ENCODE measurements at places on chromosomes 4 and X. TPM values are rescaled to one million over a fixed set of nuclear protein-coding genes. Genes with fewer than 3 reads are reported as not detected.

Gene P2RY8
- total RNA-seq, result 89.0 TPM

Gene OPRPN
- not detected for total RNA-seq

Gene EPHA5
- not detected for total RNA-seq

Gene SOX3
- total RNA-seq, result not detected

Gene TMEM187
- total RNA-seq, result 7.8 TPM

Gene CFI
- total RNA-seq, result not detected

Gene SLITRK2
- not detected for total RNA-seq

Gene SNCA
- 0.85 TPM for total RNA-seq

All from activated T-helper 17 cell treated with anti-CD3 and anti-CD28 coated beads, Interleukin-2, amount 50 U/mL, for 72 hours (primary cell).